Activated CD4-positive, alpha-beta T cell treated with anti-CD3 and anti-CD28 coated beads, Interleukin-2, amount 50 U/mL, for 1 hour (primary cell): ENCODE measurements at places on chromosomes 7 and 10.

- no peak for DNase-seq
Measured at GRCh38 chr7:1494447-1494846, 9.7 kb downstream of the INTS1 start.

DNA sequence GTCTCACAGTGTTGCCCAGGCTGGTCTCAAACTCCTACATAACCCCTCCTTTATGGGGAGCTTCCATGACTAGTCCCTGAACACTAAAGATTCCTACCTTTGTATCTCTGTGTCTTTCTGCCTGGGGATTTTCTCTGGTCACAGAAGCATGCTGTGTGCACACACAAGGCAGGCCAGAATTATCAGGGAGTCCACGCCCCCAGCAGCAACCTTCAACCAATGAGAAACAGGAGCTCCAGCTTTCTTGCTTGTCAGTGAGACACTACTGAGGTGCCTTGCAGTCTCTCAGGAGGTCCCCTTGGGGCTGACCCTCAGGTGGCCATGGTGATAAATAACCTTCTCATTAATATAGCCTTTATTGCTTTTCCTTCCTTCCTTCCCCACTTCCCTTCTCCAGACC, 45.1 kb upstream of the AUTS2 start:
- no peak for DNase-seq

DNA sequence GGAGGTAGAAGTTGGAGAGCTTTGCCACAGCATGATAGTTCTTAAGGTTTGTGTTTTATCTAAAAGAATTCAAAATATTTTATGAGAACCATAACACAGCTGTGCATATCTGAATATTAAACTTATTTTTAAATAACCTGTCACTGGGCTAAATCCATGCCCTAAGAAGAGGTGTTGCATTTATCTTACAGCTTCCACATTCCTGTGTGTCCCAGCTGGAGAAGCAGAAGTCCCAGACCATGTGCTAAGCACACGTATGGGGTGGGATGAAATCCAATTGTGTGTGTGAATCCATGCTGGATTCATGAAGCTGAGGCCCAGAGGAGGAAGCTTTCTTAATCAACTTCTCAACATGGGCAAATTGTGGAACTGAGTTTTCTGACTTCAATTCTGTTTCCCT, 121.5 kb downstream of the PKD1L1 start:
- no peak for DNase-seq

GRCh38 chr10:7432884-7433726, 22.3 kb upstream of the SFMBT2 start:
- no peak for DNase-seq

DNA sequence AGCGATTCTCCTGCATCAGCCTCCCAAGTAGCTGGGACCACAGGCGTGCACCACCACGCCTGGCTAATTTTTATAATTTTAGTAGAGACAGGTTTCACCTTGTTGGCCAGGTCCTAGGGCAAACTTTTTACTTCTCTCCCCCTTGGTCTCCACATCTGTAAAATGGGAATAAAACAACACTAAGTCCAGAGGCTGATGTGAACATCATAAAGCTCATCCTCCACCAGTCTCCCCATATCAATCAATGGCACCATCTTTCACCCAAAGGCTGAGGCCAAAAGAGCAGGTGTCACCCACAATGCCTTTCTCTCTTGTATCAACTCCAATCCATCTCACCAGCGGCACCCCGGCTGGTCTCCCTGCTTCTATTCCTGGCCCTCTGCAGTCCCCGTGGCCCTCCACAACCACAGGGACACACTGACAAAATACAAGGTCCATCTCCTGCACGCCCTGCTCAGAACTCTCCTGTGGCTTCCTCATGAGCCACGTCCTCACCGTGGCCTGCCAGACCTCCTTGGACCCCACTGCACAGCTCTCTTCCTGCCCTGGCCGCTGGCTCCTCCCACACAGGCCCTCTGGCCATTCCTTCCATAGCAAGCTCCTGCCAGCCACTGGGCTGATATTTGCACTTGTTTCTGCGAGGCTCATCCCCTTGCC, 179.0 kb downstream of the FAM107B start:
- DNase-seq, result no peak

- DNase-seq, result no peak
Measured at GRCh38 chr7:158411232-158411950, 176.2 kb downstream of the PTPRN2 start.

DNA sequence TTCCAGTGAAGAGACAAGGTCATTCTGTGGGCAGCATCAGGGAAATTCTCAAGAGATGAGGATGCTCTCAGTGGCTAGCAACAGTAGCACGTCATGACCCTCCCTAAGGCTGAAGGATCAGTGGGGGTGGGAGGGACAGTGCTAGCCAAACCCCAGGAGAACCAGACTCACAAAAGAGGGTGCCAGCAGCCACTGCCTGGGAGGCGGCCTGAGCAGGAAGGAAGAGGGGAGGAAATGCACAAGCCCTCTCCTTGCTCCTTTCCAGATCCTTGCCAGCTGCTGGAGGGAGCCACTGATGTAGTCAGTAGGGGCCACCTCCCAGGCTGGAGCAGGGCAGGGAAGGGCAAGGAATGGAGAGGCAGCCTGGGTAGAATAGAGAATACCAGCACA, 302.7 kb downstream of the RPS24 start:
- DNase-seq, result no peak

DNA sequence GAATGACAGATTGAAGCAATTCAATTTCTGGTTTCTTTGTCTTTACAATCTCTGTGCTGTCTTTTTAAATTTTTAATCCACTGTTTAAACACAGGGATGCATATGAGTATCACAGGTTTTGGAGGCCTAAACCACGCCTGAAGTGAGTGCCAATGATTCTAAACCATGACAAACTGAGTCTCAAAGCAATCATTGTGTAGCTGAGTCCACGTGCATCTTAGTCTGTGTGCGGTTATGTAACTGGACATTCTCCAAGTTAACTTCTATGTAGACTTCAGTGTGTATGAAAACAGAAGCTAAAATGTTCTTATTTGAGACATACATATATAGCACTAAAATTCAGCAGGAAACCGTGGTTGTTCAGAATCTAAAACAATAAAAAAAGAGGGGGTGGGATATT, 79.3 kb upstream of the ST8SIA6 start:
- DNase-seq, result no peak

DNA sequence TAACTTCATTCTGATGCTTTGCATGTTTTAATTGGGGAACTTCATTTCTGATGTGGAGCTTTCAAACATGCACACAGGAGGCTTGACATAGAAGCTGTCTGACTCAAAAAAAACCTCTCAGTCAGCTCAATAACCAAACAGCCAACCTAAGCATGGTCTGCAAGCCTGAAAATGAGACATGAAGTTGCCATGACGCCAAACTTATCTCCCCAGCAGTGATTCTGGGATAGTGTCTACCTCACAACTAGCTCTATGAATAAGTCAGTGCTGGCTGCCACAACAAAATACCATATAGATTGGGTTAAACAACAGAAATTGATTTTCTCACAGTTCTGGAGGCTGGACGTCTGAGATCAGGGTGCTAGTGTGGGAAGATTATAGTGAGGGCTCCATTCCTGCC, 244.2 kb downstream of the CCDC3 start:
- DNase-seq, result no peak

- no peak for DNase-seq
Measured at GRCh38 chr7:101564778-101565211, 64.3 kb downstream of the MYL10 start.
